SK-N-DZ (cell line): ENCODE measurements at places on chromosomes 3 and 15.

GRCh38 chr3:8436661-8437287, 64.8 kb upstream of the LMCD1 start:
- no peak for DNase-seq

DNA sequence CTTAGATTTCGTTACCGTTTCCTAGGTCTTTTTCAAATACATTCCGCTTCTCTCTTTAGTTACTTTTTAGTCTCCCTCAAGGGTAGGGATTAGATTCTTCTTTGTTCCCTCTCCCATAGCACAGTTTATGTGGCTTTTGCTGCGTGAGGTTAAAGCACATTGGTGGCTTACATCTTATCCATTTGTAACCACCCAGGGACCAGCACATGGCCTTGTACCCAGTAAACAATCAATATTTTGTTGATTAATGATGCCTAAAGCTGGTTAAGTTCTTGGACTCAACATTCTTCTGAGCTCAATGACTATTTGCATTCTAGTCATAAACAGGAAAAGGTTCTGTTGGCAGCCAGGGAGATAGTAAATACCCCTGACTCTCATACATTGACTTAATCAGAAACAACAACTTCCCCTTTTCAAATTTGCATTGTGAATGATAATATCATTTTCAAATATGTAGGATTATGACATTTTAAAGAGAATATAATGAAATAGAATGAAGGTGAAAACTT, 60.2 kb downstream of the CACNA1D start:
- no peak for DNase-seq

- DNase-seq, result no peak
These were observed 610.9 kb downstream of the AGBL1 start for GRCh38 chr15:86690566-86690965.

DNA sequence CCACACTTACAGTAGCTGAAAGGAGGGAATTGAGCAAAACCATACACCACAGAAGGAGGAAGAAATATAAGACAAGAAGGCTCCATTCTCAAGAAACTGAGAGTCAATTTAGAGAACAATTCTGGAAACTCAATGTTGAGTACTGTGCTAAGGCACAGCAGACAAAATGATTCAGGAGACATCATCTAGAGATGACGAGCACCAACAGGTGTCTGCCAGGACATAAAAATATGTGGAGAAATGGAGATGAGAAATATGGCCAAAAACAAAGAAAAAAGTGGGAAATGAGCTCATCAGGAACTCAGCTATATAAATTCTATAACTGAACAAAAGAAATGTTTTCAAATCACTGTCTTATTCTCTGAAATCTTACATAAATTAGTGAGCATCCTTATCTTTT, 343.7 kb downstream of the ERC2 start:
- DNase-seq, result no peak

GRCh38 chr15:101246824-101247745, 4.8 kb downstream of the CHSY1 start:
- no peak for DNase-seq

- DNase-seq, result peak; percentile 19
These were observed 145.4 kb upstream of the PROK2 start for GRCh38 chr3:71930056-71930991.

GRCh38 chr15:89776274-89777072, at the start of gene MESP2:
Gene MESP2 (plus strand): TSS chr15:89776332. CDS start chr15:89776358, 26 bp downstream.
- peak; percentile 84 for DNase-seq

GRCh38 chr3:140319739-140320138, 358.1 kb upstream of the TRIM42 start:
- no peak for DNase-seq

DNA sequence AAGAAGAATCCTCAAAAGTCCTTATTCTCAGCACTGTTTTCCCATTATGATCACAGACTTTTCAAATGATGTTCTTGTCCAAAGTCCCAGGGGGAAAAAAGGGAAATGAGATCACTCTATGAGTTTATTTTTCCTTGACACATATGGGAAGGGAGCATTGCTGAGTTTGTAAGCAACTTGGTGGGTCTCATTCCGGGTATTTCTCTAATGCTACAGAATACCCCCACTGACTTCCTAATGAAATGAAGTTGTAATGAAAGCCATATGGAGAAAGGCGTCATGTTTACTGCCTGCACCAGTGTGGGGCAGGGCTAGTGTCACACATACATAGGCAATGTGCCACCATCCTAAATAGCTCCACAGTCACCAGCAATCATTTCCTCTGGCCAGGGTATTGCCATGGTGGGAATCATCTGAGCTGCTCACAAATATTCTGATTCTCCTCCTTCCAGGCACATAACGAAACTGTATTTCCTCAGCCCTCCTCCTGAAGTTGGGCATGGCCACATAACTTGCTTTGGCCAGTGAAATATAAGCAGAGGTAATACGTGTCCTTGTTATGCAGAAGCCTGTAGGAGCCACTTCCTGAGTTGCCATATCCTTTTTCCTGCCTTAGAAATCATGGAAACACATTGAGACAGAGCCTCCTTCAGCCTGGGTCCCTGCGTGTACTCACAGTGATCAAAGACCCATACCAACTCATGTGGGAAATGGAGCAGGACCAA, 41.0 kb upstream of the C15orf61 start:
- no peak for DNase-seq

DNA sequence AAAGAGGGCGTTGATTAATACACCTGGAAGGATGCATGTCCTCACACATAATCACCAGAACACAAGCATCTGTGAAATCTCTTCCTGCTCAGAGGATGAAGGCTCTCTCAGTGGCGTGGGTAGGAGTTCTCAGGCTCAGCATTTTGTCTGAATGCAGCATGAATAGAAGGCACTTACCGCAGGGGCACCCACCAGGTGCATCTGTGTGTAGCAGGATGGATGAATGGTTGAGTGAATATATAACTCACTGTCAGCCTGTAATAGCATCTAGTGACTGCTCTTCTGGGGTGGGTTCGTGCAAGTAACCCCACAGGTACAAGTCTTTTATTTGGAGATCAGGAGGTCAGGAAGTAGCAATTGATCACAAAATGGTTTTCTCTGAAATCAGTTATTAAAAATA, 143.0 kb downstream of the SQOR start:
- no peak for DNase-seq

- no peak for DNase-seq
These were observed 2.5 kb upstream of the USF3 start for GRCh38 chr3:113698956-113699355.

- DNase-seq, result no peak
These were observed 5.9 kb upstream of the ZNF620 start for GRCh38 chr3:40499952-40500351.

- DNase-seq, result no peak
These were observed 1014.7 kb upstream of the CFAP20DC start for GRCh38 chr3:60064210-60065178.

GRCh38 chr3:73471986-73472787, 152.6 kb downstream of the PDZRN3 start:
- DNase-seq, result peak; percentile 75

DNA sequence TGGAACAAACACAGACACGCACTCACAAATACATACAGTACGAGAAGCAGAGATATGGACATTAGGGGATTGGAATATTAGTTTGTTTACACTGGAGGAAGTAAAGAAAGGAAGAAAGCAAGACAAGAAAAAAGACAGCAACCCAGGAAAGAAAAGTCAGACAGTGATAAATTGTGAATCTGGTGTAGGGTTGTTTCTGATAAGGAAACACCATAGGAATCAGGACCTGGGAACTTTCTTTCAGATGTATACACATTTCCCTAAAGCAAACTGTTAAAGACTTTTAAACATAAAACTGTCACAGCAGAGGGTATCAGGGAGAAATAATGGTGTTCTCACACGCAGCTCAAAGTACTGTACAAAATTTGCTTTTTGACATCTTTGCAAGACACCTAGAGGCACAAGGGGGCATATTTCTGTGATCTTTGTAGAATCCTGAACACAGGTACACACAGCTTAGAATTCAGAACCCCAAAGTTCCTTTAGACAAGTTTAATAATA, 153.7 kb downstream of the TUSC7 start:
- no peak for DNase-seq

- no peak for DNase-seq
These were observed 1.9 kb downstream of the RUBCN start for GRCh38 chr3:197734667-197735318.

DNA sequence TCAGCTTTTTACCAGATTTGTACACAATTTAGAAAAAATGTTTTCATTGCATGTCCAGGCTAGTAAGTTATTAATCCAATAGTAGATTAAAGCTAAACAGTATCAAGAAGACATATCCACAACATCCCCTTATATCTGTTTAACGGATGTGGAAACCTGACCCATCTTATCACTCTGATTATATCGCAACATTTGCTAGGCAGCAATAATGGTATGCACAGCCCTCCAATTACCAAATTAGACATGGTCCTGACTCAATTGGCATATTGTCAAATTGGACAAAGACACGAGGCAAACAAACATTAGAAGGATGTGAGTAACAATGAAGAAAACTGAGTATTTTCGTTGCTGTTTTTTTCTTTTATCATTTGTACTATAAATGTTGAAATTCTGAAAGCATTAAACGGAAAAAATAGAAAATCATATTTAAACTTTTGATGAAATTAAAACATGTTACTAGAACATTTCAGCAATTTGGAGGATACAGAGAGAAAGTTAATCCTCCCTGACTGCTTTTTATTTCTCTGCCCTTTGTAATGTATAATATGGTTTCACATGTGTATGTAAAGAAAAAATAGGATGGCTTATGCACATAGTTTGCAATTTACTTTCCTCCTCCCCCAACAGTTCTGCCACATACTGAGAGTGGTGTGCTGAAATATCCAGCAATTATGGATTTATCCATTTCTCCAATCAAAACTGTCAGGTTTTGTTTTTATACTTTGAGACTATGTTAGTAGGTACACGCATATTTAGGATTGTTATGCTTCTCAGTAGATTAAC, 633.7 kb downstream of the ZIC1 start:
- DNase-seq, result peak; percentile 55

GRCh38 chr15:62896969-62897486, 145.5 kb upstream of the TPM1 start:
- DNase-seq, result no peak

DNA sequence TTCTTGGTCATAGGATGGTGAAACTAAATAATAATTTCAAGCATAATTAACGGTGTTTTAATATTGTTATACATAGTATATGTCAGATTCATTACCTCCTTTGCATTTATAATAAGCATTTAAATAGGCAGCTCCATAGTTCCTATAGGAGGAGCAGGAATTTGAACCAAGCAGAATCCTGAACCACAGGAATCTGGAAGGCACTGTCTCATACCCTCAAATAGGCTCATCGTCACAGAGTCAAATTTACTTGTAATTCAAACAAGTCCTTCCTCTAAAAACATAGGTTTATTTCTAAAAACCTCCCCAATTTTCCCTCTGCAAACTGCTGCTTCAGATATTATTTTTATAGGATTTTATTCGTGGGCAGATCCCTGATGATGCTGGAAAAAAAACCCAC, 376.3 kb upstream of the ARHGEF26 start:
- no peak for DNase-seq

GRCh38 chr15:70463453-70463834, 299.9 kb downstream of the UACA start:
- DNase-seq, result no peak

DNA sequence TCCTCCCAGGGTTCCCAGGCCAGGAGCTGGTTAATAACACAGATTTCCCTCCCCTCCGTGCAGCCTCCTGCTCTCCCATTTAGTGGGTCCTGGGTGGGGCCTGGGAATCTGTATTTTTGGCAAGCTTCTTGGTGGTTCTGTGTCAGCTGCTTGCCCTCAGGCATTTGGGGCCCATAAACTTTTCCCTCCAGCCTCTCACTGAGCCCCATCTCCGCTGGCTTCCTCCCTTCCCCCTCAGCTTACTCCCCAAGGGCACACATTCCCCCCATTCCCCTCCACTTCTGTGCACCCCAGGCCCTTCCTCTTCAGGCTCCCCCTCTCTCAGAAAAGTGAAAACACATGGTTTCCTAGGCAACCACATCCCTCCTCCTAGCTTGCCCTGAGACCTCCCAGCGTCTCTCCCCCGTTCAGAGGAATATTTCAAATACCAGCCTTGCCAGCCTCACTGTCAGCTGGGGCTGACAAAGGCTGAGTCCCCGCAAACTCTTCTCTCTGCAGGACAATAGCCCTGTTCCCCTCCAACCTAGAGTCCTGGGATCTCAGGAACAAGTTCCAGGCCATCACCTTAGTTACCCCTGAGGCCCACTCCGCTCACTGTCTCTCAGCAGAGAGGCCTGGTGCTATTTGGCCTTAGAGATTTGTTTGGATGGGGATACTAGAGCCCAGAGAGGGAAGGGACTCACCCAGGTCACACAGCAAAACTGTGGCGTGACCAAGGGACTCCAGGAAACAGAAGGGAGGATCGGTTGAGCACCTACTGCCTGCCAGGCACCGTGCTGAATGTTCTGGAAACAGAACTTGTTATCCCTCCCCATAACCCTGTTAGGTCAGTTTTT, 44.6 kb upstream of the SMAD6 start:
- DNase-seq, result no peak

DNA sequence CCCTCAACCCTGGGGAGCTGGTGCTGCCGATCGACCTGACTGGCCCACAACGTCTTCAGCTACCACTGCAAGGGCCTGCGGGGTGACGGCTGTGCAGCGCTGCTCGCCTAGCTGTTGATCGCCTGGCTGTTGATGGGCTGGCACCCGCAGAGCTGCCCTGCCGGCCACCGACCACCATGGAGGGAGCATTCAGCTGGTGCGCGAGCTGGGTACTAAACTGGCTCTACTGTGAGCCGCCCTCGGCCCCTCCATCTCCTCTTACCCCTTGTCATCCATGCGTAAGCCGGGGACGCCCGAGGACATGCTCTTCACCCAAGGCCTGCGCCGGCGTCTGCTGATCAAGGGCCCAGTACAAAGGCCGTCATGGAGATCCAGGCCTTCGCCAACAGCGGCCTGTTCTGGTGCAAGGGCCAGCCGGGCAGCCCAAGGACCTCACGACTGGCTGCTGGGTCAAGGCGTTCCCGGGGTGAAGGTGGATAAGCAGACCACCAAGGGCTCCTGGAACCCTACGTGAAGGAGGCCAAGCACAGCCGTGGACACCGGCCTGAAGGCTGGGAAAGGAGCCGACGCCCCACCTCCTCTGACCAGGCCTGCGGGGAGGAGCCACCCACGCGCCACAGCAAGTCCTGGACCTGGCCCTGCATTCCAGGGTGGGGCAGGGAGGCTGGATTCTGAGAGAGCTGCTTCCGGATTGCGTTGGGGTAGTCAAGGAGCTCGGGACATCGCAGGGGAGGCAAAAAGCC, 46.9 kb downstream of the SFMBT1 start:
- DNase-seq, result no peak

- DNase-seq, result no peak
These were observed 1.1 kb downstream of the RBSN start for GRCh38 chr3:15097891-15098290.

DNA sequence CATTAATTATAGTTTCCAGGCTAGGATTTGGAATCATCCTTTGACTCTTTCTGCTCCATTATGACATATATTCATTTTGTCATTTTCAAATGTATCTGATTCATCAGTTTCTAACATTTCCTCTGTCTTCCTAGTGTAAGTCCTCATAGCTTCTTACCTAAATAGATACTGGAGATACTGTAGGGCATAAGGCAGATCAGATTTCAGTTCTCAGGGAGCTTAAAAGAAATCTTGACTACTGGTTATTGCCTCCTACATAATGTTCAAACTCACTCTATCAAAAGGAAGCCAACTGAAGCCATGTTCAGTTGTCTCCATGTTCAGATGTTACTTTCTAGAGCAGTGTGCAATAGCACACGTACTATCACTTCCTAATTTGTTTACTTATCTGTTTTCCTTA, 29.6 kb upstream of the CTDSPL2 start:
- DNase-seq, result no peak

- DNase-seq, result peak; percentile 67
These were observed 44.6 kb downstream of the WDR49 start for GRCh38 chr3:167609156-167609555.

GRCh38 chr3:142888481-142889211, at the start of gene PCOLCE2:
Gene PCOLCE2 (minus strand): TSS chr3:142889083. CDS start chr3:142888896, 187 bp downstream.
- peak; percentile 43 for DNase-seq
